ENCODE measurements at places on chromosomes 5 and 9.

DNA sequence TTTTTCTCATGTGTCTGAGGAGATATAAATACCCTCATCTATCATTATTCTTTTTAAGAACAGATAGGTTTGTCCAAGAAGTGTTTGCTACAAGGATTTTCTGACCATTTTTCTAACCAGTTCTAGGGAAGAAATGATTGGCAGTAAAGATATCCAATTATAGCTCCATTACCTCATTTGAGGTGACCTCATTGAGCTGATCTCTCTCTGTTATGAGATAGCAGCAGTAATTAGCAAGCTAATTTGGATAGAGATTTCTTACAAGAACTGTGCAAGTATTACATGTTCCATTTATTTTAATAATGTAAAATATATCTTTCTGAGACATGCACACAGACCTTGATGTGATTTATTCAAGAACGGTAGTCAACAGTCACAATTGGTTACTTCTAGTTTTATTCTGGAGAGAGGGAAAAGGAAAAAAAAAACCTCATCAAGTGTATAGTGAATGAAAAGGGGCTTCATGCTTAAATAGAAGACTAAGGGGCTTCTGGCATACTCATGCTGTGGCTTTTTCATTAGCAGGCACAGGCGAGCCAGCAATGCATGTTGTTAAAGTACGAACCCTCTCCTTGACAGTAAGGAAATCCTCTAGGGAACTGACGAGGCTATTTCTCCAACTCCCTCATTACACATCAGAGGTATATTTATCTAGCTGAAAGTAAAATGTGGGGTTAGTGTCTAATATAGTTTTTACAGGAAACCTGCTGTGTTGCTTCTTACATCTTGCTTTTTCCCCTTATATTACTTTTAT is 127.3 kb downstream of the NUDT12 start:
- DNase-seq: no peak

DNA sequence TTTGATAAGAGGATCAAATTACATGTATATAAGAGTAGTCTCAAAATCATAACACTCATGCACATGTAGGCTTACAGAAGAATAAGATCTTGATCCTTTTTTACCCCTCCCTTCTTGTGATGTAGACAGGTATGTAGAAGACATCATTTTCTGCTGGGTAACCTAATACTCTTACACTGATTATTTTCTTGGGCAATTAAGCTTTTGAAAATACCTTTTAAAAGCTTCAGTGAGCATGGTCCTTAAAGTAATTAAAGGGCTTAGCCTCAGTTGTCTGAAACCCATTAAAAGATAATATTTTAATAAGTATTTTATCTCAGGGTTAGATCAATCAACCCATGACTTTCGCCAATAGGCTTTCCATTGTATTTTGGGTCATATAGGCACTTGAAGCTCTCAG is 50.6 kb downstream of the ALDH1A1 start:
- no peak for DNase-seq

DNA sequence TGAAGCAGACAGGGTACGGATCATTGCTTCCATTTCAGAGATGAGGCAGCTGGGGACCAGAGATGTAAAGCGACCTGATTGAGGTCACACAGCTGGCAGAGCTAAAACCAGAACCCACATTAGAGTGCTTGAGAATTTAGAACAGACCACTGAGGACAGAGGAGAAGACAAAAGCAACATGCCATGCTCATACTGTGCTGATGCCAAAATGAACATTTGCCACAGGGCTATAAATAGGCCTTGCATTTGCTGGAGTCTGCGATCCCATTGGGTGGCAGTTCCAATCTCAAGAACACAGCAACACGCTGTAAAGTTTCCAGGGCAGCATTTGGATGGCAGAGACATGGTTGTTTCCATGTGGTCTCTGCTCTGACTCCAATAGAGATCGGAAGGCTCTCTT is 222.4 kb upstream of the TBC1D2 start:
- no peak for DNase-seq

GRCh38 chr5:38645508-38645907 is 89.1 kb upstream of the LIFR start:
- DNase-seq: no peak

GRCh38 chr5:81825237-81825636 is 74.3 kb upstream of the SSBP2 start:
- no peak for DNase-seq

DNA sequence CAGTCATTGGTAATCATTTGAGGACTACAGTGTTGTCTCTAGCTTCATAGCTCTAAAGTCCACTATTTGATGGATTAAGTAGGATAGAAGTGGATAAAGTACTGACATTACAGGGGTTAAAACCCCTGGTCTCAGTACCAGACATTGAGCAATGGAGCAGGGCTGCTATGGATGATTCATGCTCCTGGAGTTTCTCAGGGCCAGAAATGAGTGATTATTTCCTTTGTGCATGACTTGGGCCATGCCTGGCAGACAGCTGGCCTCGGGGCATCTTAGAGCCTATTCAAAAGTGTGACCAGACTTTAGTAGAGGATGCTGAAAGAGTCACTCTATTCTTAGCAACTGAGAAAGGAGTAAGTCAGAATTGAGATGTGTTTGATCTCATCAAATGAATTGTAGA is 350.7 kb upstream of the TLE4 start:
- no peak for DNase-seq

- DNase-seq: no peak
Measured at GRCh38 chr9:94623253-94623652, 16.1 kb downstream of the FBP1 start.

DNA sequence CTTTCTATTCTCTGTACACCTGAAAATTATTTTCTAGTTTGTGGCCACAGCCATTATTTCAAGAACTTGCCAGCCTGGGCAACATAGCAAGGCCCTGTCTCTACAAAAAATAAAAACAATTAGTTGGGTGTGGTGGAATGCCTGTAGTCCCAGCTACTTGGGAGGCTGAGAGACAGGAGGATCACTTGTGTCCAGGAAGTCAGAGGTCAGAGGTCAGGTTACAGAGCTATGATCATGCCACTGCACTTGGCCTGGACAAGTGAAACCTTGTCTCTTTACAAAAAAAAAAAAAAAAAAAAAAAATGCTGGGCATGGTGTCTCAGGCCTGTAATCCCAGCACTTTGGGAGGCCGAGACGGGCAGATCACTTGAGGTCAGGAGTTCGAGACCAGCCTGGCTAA is 58.3 kb downstream of the HMGCR start:
- no peak for DNase-seq

- DNase-seq: no peak
Measured at GRCh38 chr9:529731-530130, 311.8 kb upstream of the DMRT1 start.

Data from coronary artery (tissue), 2 donors.